ENCODE measurements at places on chromosomes 16 and 17.

DNA sequence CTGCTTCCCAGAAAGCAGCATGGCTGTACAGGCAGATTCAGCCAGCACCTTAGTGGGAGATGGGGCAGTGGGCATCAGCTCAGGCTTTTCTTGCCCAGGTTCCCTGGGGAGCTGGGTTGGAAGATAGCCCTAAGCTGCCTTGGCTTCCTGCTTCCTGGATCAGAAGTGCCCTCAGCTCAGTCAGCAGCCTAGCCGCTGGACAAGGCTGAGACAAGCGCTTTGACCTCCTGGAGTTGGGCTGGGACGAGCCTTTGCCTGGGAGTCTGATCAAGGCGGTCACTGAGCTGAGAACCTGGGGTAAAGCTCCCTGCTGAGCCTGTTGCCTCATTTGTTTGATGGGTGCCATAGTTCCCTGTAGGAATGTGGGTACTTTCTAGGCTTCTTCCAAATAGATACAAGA is 190.0 kb downstream of the RAB11FIP4 start:
- no peak for DNase-seq

GRCh38 chr16:46558018-46558417 is 63.2 kb downstream of the SHCBP1 start:
- no peak for DNase-seq

DNA sequence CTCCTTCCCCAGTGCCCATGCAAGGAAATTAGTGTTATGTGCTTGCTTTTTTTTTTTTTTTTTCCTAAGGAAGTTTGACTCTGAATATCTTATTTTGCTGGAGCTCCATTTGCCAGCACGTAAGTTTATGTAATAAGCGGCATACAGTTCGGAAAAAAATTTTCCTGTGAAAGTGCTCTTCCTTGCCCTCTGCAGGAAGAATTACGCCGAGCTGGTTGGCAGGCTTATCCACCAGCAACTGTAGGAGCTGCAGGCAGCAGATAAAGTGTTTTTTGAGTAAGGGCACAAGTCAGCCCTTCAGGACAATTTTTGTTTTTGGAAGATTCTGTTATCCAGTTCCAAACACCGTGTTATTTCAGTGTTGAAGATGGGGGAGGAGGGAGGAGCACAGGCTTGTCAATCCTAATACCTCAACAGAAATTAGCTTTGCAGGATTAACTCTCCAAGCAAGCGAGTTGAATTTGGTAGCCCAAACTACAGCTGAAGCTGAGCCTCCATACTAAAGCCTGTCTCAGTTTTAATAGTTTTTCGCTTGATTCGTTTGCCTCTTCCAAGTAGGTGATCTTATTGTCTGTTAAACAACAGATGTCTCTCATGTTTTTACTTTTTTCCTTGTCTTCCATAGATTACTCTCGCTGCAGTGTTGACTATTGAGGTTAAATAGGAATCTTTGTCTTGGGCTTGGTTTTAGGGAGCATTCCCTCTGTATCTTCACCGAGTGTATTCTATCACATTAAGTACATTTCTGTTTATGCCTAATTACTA is 1.1 kb downstream of the SPECC1 start:
- DNase-seq = peak; percentile 24

DNA sequence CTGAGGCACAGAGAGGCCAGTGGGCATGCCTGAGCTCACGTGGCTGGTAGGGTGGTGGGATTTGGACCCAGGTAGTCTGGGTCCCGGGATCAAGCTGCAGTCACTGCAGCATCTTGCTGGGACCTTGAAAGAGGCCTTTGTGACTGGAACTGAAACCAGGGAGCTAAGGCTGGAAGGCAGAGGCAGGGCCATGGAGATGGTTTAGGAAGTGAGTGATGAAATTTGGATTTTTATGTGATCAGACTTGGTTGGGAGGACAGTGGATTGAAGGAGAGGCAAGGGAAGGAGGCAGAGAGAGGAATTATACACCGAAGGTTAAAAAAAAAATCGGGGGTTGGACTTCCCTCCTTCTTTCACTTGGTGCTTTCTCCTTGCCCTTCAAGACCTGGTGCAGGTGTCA is 255.4 kb upstream of the CACNG5 start:
- DNase-seq = no peak

DNA sequence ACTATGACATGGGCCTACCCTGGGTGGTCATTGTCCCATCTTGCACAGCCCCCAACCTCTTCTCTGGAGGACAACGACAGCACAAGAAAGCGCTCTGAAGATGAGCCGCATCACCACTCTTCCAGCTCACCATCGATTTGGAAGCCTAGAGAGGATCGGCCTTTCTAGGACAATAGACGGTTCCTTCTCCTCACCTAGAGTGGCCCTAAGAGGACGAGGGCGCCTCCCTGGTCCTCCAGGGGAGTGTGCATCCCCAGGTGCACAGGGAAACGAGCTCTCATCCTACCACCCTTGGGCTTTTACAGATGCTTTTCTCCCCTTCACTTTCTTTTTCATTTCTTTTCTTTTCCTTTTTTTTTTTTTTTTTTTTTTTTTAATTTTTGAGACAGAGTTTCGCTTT is 20.3 kb upstream of the SLC52A1 start:
- peak; percentile 40 for DNase-seq

GRCh38 chr16:20397468-20398074 is 7.0 kb downstream of the PDILT start:
- no peak for DNase-seq

DNA sequence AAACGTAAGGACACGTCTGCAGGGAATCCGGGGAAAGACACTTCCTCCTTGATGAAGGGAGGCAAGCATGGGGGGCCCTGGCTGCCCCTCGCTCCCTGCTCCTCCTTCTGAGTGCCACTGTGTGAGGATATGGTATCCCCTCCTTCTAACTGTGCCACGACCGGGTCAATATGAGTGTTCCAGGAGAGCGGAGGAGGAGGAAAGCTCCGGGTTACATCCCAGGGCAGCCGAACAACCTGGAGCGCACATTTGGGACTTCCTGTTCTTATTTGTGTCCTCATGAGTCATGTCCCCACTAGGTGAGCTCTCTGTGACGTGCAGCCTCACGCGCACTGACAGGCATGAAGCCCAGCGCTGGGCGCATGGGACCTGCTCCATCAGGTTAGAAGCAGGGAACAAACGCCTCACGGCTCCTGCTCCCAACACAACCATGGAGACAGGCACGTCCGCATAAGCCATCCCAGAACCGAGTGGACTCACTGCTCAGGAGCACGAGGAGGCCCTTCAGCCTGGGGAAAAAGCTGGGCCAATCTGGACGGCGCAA is 92.9 kb upstream of the DNAH17 start:
- no peak for DNase-seq

- peak; percentile 61 for DNase-seq
Measured at GRCh38 chr17:60392845-60393702, 1.1 kb upstream of the USP32 start.

GRCh38 chr17:59534583-59534982 is 30.8 kb upstream of the DHX40 start:
- DNase-seq = peak; percentile 23

DNA sequence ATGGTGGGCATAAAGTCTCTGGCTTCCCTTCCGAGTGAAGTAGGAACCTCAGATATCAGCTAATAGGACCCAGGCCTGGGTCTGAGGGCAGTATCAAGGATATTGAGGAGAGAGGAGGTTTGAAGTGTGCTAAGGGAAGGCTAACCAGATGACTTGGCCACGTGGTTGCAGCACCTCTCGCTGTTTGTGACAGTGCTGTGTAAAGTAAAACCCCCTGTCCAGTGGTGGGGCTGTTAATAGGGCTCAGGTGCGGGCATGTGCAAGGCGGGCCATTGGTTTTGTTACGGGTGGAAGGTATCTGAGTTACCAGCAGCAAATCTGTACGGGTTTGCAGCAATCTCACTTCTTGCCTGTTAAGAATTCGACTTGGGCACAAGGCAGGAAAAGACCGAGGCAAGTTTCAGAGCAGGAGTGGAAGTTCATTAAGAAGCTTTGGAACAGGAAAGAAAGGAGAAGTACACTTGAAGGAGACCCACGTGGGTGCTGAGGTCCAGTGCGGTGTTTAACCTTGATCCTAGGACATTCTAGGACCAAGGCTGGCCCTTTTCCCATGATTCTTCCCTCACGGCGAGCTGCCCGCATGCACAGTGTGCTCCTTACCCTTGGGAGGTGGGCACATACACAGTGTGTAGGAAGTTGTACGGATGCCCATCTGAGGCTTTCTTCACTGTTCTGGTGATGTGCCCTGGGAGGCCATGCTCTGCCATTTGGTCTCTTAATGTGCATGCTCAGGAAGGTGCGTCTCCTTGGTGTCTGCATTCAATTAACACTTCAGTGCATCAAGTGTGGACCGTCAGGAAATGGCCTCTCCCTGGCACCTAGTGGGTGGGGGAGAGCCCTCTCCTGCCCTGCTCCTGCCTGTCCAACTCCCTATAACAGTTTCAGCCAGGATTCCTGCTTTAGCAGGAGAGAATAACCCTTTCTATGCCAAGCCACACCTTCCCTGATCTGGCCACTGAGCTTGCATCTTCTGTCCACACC is 20.3 kb downstream of the SGF29 start:
- DNase-seq = no peak

- no peak for DNase-seq
Measured at GRCh38 chr17:50637829-50638605, 3.3 kb downstream of the ABCC3 start.

- DNase-seq = no peak
Measured at GRCh38 chr17:68057531-68057952, 22.0 kb downstream of the KPNA2 start.

DNA sequence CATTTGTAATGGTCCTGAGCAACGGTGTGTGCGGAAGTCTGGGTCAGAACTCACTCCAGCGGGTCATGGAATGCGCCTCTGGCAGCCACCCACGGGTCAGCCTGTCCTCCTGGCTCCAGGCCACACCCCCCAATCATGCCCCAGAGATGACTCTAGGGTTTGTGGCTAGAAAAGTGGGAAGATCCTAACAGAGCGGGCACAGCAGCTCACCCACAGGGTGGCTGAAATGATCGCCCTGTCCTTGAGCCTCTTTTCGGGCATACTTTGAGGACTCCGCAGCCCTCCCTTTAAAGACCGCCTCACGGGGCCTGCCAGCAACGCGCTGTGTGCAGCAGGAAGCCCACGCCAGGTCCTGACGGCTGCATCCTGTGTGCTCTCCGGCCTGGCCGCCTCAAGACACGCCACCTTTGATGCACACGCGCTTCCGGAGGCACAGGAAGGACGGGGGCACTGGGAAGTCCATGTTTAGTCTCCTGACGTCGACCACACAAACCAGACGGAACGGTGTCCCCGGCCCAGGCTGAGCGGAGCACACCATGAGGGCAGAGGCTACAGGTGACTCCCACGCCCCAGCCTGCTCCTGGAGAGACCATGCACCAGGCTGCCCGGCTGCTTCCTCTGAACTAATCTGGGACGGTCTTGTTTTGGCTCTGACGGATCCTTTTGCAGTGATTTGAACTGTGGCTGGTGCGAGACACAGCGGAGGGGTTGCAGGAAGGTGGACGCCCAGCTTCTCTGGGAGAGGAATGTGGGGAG is 92.9 kb downstream of the TBC1D16 start:
- DNase-seq = no peak

DNA sequence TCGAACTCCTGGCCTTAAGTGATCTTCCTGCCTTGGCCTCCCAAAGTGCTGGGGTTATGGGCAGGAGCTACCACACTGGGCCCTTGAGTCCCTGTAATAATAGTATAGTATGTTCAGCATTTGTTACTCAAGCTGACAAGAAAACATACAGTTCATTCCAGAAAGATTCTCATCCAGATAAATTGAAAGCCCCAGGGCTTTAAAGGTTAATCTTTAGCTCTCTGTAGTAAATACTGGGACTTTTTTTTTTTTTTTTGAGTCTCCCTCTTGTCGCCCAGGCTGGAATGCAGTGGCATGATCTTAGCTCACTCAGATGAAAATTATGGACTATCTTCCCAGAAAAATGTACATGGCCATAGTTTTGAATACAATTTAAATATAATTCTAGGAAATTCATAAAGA is 11.0 kb downstream of the BRCA1 start:
- no peak for DNase-seq

DNA sequence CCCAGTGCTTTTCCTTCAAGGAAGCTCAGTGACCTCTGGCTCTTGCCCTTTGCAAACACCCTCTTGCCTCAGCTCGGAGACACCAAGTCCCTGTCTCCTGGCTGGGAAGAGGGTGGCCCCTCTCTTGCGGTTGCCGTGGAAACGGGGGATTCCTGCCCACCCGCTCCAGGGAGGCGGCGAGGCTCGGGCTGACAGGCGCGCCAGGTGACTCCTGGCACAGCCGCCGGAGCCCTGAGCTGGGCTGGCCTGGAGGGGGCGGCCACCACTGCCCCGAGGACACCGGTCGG is 71.4 kb downstream of the ABR start:
- DNase-seq = no peak

DNA sequence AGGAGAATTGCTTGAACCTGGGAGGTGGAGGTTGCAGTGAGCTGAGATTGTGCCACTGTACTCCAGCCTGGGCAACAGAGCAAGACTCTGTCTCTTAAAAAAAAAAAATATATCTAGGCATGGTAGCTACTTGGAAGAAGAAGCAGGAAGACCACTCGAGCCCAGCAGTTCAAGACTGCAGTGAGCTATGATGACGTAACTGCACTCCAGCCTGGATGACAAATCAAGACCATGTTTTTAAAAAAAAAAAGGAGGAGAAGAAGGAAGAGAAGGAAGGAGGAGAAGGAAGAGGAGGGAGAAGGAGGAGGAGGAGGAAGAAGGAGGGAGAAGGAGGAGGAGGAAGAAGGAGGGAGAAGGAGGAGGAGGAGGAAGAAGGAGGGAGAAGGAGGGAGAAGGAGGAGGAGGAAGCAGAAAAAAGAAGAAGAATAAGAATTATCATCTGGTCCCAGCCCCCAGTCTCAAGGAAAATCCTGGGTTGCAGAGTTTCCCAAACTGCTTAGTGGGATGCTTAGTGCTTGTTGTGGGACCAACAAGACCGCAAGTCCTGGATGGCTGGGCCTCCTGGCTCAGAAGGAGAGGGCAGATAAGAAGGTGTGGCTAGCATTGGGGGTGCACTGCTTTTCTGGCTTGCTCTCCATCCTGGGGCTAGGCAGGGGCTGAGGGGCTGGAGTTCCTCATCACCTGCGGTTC is 3.7 kb upstream of the DRC7 start:
- DNase-seq = peak; percentile 80

DNA sequence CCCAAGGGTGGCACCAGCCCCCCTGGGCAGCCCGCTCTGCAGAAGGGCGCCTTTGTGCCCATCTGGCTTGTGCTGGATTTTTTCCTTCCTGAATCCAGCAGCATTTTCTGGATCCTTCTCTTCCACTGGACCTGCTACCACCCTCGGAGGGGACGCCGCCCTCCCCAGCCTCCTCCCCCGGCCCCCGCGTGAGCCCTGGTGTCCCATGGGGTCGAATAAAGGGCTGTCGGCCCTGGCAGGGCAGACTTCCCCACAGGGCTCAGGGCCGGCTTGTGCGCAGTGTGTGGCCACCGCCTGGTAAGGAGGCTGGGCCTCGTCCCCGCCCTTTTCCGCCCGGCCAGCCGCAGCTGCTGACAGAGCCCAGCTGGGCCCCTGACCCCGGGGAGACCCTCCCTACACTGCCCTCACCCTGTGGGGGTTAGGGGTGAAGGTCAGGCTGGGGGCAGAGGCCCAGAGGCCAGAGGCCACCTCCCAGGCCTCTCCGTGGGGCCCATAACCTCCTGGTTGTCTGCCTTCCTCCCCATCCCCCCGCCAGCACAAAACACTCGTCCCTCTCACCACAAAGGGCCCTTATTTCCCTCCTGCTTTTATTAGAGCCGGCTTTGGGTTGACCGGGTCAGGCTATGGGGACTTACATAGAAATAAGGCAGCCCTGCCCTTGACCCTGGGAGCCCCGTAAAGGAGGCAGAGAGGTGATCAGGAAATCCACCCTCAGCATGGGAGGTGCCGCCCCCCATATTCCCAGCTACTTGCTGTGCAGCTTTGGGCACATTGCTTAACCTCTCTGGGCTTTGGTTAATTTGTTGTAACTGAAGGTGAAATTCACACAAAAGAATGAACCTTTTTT is 179.3 kb upstream of the CIBAR2 start:
- peak; percentile 77 for DNase-seq

- no peak for DNase-seq
Measured at GRCh38 chr16:11400076-11400475, 54.8 kb downstream of the RMI2 start.
